ENCODE measurements at places on chromosomes 4 and X.
A peak's percentile ranks its signal among the peaks of the same experiment; 100 is the strongest.

DNA sequence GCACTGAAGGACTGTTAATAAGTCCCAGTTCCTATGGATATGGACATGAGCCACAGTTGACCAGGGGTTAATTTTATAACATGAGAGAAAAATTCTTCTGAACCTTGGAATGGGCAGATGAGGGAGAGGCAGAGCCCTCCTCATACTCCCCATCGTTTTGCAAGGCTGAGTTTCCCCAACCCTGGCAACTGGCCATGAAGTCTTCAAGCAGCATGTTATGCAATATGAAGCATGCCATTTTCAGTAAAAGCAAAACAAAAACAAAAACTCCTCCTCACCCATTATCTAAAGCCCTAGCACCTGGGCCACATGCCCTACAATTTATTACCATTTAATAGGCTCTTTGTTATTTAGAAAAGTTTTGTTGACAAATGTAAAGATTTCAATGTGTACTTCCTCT lies 64.5 kb downstream of the GPC4 start:
- no peak for DNase-seq

DNA sequence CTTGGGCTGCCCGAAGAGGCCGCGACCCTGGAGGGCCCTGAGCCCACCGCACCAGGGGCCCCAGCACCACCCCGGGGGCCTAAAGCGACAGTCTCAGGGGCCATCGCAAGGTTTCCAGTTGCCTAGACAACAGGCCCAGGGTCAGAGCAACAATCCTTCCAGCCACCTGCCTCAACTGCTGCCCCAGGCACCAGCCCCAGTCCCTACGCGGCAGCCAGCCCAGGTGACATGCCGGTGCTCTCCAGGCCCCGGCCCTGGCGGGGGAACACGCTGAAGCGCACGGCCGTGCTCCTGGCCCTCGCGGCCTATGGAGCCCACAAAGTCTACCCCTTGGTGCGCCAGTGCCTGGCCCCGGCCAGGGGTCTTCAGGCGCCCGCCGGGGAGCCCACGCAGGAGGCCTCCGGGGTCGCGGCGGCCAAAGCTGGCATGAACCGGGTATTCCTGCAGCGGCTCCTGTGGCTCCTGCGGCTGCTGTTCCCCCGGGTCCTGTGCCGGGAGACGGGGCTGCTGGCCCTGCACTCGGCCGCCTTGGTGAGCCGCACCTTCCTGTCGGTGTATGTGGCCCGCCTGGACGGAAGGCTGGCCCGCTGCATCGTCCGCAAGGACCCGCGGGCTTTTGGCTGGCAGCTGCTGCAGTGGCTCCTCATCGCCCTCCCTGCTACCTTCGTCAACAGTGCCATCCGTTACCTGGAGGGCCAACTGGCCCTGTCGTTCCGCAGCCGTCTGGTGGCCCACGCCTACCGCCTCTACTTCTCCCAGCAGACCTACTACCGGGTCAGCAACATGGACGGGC lies 579 bp downstream of the ABCD1 start:
- DNase-seq, result no peak

GRCh38 chr4:119029847-119030535 lies 105.6 kb upstream of the MYOZ2 start:
- DNase-seq, result no peak

DNA sequence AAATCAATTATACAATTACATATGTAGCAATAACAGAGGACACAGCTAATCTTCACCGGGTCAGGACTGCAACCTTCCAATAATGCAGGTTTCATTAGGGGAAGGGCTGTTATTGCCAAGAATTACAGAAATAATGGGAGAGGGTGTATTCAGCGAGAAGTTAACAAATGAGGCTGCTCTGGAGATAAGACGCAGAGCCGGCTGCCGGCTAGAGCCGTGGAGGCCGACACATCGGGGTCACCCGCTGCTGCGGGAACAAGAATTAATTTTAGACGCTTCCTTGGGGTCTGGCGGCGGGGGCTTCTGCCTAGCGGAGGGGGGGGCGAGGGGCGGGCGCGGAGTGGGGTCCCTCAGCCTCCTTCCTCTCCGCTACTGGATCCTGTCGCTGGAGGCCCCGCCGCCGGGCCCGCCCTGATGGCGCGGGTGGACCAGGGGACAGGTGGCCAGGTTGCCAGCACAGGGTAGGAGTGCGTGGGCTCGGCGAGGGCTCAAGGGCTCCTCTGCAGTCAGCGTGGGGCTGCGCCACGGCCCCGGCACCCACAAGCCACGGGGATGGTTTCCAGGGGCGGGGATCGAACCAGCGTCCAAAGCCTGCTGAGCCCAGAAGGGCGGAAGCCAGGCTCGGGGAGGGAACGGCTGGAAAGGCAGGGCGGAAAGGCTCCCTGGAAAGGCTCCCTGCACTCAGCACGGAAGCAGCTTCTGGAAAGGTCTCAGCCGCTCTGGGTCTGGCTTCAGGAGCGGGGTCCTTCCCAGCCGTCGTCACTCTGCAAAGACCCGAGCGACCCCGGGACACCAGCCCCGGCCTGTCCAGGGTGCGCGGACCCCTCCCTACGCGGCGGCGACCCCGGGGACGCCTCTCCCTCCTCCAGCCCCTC lies 113.8 kb upstream of the NKX1-1 start:
- no peak for DNase-seq

DNA sequence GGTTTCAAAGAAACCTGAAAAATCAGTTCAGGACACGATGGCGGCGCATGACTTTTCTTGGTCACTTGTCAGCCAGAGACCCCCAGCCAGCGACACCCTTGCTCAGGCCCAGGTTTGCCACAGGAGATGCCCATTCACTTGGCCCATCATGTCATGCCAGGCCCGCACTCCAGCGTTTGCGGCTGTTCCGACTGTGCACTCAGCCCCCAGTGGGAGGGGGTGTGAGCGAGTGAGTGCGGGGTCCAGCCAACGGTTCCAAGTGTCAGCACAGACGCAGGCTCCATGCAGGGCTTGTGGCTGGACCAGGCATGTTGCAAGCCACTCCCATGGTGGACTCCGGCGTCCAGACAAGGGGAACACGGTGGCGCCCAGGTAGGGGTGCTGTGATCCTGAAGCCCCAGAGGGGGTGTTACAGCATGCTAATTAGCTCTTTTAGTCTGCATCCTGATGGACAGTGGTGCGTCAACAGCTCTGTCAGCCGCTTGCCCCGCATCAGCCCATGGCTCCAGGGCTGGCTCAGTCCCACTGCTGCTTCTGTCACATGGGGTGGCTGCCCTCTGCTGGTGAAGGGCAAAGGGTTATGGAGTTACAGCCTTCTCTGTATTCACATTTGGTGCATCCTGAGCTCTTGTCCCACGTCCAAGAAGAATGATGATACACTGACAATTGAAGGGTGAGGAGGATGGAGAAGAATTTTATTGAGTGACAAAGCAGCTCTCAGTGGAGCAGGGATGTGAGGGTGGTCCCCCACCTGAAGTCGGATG lies 3.7 kb upstream of the MAEA start:
- no peak for DNase-seq

DNA sequence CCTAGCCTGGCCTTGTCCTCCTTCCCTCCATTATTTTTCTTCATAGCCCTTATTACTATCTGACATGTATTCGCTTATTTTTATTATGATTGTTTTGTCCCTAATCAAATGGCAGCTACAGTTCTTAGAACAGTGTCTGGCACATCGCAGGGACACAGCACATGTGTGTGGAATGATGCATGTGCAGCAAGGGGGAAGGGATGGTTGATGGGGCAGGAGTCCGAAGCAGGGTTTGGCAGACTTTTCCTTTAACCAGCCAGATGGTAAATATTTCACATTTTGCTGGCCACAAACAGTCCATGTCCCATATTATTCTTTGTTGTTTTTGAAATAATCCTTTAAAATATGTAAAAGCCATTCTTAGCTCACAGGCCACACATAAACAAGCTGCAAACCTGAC lies 128.3 kb upstream of the STIM2 start:
- DNase-seq, result no peak

DNA sequence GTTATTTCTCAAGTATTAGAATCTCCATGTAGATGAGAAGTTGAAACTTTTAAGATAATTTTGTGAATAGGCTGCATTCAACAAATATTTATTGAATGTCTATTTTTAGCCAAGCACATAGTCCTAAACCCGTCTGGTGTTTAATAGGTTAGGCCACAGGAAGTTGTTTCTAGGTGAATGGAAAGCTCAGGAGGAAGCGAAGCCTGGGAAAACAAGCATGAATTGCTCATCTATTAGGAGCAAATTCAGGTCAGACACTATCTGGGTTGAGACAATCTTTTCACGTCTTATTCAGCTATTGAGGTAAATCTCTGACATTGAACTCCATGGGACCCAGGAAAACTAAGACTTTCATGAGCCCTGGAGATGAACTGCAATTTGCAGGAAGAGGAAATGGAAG lies 43.1 kb upstream of the FREM3 start:
- DNase-seq, result no peak

DNA sequence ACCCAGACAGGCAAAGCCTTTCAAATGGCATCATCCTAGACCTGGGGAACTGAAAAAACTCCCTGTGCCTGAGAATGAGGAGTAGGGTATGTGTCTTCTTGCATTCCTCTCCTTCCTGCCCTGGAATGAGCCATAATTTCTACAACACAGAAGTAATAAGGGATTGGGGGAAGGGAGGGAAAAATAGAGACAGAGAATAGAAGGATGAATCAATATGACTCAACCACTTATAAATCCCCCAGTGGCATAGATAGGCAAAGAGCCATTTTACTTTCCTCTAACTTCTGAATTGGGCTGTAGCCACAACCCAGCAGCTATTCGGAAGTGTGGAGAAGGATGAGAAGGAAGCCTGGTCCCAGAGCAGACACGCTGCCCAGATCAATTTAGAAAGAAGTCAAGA lies 99.9 kb downstream of the NHS start:
- DNase-seq, result no peak

DNA sequence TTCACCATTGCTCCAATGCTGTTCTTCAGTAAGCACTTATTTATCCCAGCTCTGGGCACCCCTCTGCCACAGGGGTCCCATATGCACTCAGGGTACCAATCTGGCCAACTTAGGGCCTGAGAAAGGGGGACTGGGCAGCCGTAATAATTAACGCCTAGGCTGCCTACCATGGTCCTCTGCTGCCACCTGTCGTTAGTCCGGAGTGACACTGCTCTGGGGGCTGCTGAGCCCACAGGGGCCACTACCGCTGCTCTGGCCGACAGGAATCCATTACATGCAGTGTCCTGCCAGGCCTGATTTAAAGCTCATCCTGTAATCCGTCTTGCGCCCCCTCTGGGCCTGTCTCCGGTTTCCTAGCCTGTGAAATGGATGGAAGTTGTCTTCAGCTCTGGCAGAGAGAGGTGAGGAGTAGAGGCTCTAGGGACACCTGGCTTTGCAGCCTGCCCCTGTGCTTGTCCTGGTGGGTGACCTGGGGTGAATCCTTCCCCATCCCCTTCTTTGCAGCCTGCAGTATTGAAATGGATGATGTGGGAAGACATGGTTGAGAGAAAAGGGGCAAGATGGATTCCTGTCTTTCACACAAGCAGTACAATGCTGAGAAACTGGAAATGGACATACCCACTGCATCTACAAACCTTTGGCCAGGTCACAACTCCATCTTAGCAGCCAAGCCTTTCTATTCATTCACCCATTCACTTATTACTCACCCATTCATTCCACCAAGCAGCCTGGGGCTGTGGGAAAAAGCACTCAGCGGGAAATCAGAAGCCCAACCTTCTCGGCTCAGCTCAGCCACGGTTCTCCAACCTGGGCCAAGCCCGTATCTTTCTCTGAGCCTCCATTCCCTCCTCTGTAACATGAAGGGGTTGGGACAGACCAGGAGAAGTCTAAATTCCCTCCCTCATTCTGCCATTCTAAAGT lies 116.3 kb upstream of the NALF2 start:
- DNase-seq, result peak; percentile 16

DNA sequence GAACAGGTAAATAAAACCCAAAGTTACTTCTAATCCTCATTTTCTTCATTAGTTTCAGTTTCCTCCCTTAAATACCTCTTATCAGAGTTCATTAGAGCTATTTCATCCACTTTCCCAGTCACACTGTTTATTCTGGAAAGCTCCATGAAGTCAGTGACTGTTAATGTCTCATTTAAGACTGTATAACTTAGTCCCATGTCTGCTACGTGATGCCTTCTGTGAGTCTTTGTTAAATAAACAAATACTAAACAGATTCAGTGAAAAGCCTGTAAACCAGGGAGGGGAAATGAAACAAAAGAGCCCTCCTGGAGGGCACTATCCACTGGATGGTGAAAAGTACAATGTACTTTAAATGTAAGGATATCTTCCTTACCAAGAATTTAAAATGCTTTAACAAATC lies 24.7 kb downstream of the ACE2 start:
- no peak for DNase-seq

GRCh38 chrX:96907516-96908272 lies 24.0 kb downstream of the RPA4 start:
- DNase-seq, result no peak

DNA sequence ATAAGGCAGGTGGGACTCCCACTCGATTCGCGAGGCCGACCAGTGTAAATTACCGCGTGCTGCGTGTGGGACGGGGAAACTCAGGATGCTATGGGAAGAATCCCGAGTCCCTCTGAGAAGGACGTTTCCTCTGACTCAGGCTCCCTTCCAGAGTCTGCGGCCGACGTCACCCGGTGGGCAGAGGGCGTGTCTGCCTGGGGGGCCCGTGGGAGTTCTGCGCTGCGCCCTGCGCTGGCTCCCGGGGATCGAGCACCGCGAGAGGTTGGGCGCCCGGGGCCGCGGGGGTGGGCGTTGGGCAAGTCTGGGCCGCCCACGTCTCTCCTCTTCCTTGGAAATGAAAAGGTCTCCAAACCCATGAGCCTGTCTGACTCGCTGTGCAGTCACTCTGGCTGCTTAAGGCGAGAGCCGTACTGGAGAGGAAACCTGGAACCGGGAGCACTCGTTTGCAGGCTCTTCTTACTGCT lies 568 bp downstream of the NIPAL1 start:
- DNase-seq, result no peak

GRCh38 chrX:65668377-65669310 lies 1.2 kb downstream of the MSN start:
- DNase-seq, result peak; percentile 28

DNA sequence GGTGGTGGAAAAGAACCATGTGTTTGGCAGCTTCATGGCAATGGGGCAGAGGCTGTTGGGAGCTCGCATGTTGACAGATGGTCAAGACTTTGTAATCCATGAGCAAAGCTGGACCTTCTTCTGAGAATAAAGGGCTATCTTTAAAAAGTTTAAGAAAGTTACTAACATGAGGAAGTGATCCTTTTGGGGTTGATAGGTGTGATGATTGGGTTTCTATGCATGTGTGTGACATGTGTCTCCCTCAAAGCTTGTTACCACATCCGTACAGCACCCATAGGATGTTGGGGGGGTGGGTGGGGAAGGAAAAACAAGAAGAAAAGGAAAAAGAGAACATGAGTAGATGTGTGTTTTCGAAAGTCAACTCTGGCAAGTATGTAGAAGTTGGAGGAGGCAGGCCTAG lies 123.0 kb upstream of the TLR3 start:
- no peak for DNase-seq

GRCh38 chr4:55723403-55723802 lies 87.3 kb upstream of the NMU start:
- DNase-seq, result no peak

- DNase-seq, result no peak
Measured at GRCh38 chr4:165627128-165627527, 245.9 kb upstream of the TLL1 start.
